ENCODE measurements at places on chromosomes 2 and 18.

DNA sequence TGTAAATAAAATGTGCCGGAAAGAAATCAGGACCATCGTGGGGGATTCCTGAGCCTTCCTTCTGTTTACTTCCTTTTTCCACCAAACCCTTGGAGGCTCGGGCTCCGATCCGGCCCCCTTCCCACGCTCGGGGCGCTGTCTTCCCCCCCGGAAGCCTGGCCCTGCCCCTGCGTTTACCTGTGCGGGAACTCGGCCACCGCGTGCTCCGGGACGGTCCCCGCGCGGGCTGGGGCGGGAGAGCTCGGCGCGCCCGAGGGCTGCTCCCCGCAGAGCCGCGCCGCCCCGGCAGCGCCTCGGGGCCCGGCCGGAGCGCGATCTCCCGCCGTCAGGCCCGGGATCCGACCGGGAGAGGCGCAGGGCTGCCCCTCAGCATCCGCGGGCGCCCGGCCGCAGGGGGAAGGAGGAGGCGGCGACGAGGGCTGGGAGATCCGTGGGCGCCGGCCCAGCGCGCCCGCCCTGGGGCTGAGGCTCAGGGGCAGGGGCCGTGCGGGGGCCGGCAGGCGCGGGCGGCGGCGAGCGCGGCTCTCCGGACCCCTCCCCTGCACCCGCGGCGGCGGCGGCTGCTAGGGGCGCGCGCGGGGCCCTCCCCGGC lies 435 bp downstream of the ADCY3 start:
- no peak for DNase-seq

GRCh38 chr2:69997015-69997830 lies 35.8 kb upstream of the ASPRV1 start:
- DNase-seq: no peak

GRCh38 chr2:219171231-219171651 lies 1.4 kb upstream of the SLC23A3 start:
- no peak for DNase-seq

DNA sequence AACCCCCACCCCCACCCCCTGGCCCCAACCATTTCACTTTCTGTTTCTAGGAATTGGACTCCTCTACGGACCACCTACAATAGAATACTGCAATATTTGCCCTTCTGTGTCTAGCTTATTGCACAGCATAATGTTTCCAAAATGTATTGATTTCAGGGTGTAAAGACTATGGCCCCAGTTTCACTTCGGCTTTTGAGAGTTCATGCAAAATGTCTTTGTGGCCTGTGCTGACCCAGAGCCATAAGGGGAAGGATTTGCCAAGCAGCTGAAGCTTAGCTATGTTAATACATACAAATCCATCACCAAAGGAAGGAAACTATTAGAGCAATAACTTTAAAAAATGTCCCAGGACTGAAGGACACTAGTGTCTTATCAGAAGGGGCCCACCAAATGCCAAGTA lies 11.2 kb upstream of the ATP9B start:
- DNase-seq: no peak

- no peak for DNase-seq
These were observed 36.5 kb upstream of the MGAT5 start for GRCh38 chr2:134217351-134217750.

DNA sequence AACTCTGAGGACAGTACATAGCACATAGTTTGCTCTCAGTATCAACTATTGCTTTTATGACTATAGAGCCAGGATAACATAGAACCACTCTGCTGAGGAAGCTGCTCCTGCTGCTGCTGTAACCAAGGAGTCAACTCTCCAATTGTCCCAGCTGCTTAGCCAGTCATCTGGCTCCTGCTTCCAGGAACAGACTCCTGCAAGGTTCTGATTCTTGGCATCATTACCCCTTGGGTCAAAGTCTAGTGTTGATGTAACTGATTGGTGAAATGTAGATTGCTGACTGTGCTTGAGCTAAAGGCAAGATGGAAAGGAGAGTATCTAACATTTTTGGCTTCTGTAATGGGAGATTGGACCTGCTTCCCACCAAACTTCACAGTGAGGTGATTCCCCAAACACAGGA lies 261.9 kb upstream of the FSHR start:
- no peak for DNase-seq

GRCh38 chr2:159126432-159127022 lies 158.1 kb downstream of the TANC1 start:
- DNase-seq: no peak

DNA sequence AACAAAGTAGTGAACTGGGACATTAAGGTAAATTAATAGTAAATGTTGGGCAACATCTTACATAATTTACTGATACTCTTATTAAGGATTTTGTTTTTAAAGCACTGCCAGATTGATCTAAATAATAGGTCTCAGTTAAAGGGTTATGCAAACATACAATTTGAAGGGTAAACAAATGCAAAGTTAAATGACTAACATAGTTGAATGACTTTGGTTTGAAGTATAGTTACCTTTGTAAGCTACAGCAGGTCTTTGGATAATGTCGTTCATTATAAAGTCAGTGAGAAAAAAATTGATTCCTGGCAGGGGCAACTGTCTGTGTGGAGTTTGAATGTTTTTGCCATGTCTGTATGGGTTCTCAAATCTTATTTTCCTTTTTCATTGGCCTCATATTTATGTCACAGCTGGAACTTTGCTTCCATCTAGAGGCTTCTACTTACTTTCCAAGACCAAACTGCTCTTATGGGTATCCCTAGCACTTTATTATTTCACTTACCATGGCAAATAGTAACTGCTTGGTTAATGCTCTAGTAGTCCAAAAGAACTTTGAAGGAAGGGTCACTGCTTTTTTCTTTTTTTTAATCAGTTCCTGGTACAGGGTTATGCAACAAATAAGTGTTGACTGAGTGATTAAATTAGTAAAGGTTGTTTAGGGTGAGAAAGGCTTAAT lies 107.8 kb downstream of the NBEAL1 start:
- no peak for DNase-seq

DNA sequence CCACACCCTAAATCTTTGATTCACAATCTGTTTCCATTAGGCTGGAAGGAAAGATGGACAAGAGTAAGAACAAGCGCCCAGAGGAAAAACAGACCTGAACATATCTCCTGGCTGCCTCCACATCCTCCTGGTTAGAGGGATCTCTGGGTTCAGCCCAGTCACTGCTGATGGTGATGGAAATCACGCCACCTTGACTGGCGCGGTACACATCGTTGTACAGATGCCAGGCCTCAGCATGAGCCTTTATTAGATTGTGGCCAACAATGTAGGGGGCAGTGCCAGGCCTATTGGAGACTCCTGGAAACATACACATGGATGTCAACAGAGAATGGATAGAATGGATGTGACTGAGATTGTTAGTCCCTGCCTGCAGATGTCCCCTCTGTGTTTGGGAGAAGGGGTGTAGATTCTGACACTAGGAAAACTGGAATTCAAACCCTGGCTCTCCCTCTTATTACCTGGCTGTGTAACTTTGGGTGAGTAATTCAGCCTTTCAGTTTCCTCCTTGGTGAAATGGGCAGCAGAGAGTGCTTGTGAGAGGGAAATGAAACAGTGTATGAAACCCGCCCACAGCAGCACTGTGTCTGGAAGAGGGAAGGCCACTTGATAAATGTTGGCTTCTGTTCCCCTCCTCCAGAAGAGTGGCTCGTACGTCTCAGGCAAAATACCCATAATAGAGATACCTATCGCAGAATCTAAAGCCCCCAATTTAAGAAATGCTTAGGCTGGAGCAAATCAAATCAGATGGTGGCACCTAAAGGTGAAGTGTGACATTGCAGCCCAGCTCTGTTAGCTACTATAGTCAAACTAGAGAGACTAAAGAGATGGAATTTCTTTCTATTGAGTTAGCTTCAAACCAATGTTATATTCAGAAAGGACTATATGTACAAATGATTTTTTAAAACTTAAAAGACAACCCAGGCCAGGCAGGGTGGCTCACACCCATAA lies 36.2 kb downstream of the LCT start:
- no peak for DNase-seq

DNA sequence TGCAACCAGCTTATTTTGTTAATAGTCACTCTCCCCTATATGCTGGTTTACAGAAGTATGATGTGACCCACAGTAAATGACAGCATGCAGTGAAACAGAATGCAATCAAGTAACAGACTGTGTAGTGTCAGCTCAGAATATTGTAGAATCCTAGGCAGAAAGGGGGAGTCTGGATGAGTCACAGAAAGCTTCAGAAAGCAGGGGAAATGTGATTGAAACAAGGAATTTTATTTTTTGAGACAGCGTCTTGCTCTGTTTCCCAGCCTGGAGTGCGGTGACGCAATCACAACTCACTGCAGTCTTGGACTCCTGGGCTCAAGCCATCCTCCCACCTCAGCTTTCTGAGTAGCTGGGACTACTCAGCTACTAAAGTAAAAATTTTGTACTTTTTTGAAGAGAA lies 219.9 kb upstream of the FBXO11 start:
- no peak for DNase-seq

DNA sequence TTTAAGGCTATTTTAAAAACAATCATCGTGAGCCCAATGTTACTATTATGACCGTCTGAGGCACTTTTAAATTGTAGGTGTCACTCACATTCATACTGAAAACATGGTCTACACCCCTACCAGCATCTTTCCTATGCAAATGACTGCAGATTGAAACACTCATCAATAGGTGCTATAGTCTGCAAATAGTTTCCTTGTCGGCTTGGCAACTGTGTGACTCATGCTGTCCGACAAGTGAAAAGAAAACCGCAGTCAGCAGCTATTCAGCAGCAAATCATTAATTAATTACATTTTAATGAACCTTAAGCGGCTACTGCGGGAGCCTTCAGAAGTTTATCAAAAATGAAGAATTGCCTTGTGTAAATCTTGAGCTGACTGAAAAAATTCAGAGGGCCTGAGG lies 134.4 kb downstream of the FIGN start:
- no peak for DNase-seq
